Hepatic stellate cell (primary cell): ENCODE measurements at places on chromosomes 2 and 18.
A peak's percentile ranks its signal among the peaks of the same experiment; 100 is the strongest.

- no peak for DNase-seq
Observed at GRCh38 chr18:45249246-45249661, 366.0 kb upstream of the SLC14A2 start.

DNA sequence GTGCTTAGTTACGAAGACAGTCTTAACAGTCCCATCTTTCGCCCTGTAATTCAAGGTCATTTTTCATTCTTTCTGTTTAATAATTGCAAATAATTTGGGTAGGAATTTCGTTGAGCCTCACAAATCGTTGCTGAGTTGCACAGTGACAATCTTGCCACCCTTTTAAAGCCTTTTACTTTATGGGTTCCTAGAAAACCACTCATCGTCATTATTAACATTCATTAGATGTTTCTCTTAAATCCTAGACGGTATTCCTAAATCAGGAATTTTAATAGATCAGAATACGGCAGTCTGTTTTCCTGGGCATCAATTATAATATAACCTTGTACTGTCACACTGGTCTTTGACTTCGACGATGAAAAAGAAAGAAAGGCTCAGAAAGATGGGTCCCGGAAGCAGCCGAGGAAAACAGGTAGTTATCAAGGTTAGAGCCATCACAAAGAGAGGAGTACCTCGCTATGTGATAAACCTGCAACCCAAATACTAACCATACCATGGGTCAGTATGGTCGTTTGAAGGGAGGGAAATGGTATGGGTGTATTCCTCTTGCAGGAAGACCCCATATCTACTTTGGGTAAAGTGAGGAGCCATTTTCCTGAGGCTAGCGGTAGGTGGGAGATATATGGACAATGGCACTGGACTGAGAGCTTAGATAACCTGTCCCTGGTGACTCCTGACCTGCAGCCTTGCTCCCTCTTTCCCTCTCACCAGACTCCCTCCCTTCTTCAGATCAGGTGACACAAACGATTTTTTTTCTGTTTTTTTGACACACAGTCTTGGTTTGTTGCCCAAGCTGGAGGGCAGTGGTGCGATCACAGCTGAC is 981 bp upstream of the SF3B1 start:
- no peak for DNase-seq

DNA sequence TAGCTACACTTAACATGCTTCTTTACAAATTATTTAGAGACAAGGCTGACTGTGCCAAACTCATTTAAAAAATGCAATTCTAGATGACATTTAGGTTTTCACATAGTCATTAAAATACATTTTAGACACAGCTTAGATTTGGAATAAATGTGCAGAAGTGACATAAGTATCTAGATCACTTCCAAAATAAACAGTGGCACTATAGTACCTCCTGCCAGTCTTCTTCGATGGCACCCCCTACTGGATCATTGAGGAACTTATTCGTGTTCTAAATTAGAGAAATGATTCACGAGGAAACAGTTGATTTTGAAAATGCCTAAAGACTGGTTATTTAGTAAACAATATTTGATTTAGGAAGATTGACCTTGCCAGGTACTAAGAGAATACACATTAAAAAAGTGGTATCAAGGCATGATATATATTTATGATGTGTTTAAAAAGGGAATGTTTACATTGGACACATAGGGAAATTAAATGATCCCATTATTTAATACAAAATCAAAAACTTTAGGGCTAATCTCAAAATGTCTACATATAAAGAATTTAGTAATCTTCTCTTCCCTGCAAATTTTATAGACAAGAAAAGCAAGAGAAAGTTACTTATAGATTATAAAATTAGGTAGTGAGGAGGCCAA is 323.9 kb downstream of the XIRP2 start:
- peak; percentile 19 for DNase-seq

GRCh38 chr18:70578480-70578879 is 289.6 kb downstream of the SOCS6 start:
- no peak for DNase-seq

- no peak for DNase-seq
Observed at GRCh38 chr2:71348302-71348701, 16.7 kb downstream of the ZNF638 start.

GRCh38 chr18:63552581-63552980 is 10.4 kb downstream of the SERPINB12 start:
- no peak for DNase-seq

DNA sequence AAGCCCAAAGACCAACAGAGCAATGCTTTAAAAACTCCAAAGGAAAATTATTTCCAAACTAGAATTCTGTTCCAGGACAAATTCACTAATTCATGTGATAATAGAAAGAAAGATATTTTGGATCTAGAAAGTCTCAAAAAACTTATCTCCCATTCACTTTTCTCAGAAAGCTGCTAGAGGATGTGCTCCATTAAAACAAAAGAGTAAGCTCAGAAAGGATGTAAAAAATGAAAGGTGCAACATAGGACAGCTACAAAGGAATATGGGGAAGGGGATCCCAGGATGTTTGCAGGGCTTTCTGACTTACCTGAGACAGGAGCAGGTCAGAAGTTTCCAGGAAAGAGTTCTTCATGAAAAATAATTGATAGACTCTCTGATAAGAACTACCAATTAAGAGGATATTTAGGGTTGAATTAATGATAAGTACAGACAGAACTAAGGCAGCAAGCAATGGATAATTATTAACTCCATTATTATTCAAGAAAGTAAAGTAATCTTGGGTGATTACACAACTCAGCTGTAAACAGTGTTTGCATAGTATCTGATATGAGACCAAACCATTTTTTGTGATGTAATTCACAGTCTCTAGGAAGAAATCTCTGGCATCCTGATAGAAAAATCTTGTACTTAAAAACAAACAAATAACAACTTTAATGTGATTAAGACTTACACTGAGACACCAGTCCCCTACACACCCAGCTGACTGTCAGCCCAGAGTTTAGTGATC is 20.9 kb downstream of the LYG1 start:
- no peak for DNase-seq

GRCh38 chr18:45828917-45829811 is 3.7 kb downstream of the SIGLEC15 start:
- DNase-seq: no peak
